Mammary epithelial cell (primary cell): ENCODE measurements at places on chromosomes 7 and 10. TPM values are rescaled to one million over a fixed set of nuclear protein-coding genes. Genes with fewer than 3 reads are reported as not detected.

The TRIM73 gene
- 2.9 and 3.9 TPM in 2 replicates for total RNA-seq

GRCh38 chr10:123848564-123849457, 42.8 kb downstream of the CPXM2 start:
- DNase-seq = peak; percentile 27

The CTNNA3 gene
- total RNA-seq = not detected in 2 replicates

DNA sequence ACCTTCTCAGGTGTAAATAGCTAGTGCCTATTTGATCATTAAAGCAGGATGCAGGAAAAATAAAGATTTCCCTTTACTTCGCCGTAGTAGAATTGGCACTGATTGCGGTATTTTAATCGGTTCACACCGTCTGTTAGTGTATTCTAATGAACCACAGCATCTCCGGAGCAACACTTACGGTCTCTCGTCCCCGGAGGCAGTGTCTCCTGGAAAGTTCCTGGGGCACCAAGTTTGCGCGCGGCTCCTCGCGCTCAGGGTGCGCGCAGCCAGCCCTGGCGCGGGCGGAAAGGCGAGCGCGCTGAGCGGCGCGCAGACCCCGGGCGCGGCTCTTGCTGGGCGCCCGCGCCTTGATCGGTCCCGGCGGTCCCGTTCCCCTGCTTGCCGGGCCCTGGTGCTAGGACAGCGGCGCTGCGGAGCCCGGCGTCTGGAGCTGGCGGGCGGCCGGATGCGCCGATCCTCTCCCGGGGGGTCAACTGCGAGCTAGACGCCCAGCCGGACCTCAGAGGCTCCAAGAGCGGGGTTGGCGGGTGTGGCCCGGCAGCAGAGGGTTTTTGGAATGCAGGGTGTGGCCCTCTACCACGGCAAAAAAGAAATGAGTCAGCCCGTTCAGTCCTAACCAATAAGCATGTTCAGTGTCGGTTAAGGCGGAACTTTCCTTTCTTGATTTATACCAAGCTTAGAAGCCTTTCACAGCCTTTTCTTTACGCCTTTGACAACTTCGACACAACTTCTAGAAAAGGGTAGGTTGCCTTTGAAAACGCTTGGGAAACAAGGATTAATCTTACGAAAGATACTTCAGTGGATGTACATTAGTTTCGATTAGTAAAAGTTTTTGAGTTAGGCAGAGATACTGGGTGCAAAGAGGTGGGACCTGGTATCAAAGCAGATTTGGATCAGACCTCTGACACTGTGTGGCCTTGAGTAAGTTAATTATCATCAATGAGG, 166.8 kb upstream of the ASAH2 start:
- DNase-seq = peak; percentile 91

DNA sequence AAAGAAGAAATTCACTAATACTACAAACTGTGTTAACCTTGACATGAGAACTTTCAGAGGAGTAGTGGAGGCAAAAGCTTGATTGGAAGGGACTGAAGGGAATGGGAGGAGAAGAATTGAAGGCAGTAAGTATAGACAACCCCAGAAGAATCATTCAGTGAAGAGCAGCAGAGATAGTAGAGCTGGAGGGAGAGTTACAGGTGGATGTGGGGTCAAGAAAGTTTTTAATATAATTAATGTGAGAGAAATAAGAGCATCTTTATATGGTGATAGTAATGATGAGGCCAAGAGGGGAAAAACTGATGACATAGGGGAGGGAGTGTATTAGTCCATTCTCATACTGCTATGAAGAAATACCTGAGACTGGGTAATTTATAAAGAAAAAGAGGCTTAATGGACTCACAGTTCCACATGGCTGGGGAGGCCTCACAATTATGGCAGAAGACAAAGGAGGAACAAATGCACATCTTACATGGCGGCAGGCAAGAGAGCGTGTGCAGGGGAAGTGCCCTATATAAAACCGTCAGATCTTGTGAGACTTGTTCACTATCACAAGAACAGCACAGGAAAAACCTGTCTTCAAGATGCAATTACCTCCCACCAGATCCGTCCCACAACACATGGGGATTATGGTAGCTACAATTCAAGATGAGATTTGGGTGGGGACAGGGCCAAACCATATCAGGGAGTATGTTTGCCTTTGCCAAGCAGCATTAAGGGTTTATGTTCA, 88.3 kb upstream of the PIK3CG start:
- no peak for DNase-seq

DNA sequence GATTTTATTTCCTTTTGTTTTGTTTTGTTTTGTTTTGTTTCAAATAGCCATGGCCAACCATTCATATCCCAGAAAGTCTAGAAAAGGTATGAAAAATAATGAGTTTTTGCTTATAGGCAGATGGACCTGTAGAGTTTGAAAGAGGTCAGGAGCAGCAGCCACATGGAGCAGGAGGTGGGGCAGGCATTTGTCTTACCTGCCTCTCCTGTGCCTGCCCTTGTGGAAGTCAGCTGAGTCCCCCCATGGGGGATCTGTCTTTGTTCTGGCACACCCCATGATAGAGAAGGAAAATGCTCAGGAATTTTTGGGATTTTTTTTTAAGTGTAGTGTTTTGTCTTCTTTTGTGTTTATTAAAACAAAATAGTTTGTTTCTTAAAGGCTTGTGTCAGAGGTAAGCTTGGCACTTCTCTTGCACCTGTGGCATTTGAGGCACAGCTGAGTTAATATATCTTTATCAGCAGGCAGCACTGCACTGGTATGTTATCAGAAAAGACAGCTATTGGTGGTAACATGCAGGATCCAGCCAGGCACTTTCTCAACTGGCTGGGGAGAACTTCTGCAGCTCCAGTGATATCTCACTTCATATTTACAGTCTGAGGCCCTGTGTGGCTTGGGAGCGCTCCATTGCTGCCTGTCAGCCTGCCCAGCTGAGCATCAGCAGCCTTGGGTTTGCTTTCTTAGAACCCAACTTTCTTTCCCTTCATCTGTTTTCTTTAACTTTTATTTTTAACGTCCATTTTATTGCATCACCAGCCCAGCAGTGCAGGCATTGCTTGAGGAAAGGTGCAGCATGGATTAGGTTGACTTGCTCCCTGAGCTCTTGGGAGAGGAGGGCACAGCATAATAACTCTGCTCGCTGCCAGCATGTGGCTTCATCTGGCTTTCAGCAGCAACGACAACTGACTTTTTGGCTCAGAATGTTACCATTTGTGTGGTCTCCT, 44.4 kb downstream of the LRRC4 start:
- no peak for DNase-seq

The OR6V1 gene
- not detected in 2 replicates for total RNA-seq

The SLC16A9 gene
- total RNA-seq = under 0.01 TPM

DNA sequence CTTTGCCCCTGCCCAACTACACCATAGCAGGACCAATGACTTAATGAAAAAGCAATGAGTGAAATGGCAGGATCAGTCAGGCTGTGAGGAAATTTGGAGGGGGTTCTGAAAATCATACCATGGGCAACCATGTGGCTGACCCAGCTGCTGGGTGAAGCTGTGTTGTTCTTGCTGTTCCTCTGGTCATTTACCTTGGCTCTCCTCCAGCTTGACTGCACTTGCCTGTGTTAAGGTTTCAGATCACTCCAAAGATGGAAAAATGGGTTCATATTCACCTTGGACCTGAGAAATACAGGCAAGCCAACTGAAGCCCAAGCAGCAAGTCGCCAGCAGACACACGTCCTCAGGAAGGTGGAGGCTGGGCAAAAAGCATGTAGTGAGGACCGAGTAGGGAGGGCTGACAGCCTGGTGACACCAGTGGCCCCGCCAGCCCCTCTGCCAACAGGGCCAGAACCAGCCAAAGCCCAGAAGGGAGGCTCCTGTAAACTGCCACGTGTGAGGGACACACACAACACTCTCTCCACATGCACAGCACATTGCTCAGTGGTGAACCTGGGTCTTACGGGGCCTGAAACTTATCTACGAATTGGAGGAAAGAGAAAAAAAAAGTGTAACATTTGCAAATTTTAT, 40.1 kb downstream of the PARP12 start:
- no peak for DNase-seq

- no peak for DNase-seq
Measured at GRCh38 chr10:86017841-86018734, 348.5 kb downstream of the GRID1 start.

DNA sequence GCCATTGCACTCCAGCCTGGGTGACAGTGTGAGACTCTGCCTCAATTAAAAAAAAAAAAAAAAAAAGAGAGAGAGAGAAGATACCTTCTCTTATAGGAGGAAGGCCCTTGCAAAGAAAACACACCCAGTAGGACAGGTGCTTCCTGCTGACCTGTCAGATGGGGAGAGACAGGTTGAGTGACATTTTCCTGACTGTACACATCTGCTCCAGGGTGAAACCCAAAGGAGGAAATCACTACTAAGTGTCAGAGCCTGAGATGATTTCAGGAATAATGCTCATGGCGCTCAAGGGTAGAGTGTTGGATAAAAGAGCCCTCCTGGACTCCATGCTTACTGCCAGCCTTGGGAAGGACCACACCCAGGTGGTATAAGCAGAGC, 1.7 kb upstream of the STN1 start:
- DNase-seq = no peak

- peak; percentile 55 for DNase-seq
Measured at GRCh38 chr7:103718482-103719061, 270.9 kb downstream of the RELN start.

The POM121 gene
- total RNA-seq = 39.1 and 49.6 TPM in 2 replicates

DNA sequence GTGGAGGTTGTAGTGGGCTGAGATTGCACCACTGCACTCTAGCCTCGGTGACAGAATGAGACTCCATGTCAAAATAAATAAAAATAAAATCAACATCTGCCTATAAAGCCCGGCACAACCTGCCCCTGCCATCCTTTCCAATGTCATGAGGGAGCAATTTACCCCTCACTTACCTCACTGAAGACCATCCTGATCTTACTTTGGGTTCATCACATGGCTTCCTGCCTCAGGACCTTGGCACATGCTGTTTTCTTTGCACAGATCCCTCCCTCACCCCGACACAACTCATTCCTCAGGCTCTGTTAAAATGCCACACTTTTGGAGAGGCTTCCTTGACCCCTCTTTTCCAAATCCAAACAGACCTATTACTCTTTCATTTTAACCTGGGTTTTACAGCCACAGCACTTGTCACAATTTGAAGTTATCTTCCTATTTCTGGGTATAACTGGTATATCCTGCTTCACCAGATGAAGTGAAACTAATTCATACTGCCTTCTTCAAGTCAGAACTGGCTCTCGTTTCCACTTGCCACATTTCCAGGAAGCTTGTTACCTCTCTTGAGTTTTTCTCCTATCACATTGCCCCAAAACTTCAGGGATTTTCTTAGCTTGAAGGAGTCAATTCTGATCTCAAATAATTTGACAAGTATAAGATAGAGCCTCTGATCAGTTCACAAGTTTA, 69.3 kb upstream of the PARD3 start:
- peak; percentile 25 for DNase-seq

GRCh38 chr10:89392974-89393373, 551 bp downstream of the IFIT1 start:
- DNase-seq = peak; percentile 9

DNA sequence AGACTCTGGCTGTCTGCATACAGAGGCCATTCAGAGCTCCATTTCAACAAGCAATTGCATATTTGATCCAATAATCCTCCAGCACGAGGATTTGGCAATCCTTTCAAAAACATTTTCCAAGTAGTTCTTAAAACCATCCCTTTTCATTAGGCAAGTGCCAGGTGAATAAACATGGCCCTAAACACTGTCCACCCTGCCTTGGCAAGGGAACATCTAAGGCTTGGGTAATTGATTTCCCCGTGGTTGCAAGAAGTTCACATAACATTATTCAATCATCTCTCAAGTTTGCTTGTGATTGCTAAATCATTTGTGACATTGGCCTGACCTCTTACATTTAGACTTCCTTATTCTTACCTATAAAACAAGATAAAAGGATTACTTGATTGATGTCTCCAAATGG, 175.2 kb downstream of the CTTNBP2 start:
- DNase-seq = no peak

GRCh38 chr10:79400146-79401004, 45.0 kb downstream of the ZCCHC24 start:
- DNase-seq = no peak

The PLOD3 gene
- total RNA-seq = 84.9 TPM

- no peak for DNase-seq
Measured at GRCh38 chr7:129257168-129257567, 32.3 kb downstream of the AHCYL2 start.

DNA sequence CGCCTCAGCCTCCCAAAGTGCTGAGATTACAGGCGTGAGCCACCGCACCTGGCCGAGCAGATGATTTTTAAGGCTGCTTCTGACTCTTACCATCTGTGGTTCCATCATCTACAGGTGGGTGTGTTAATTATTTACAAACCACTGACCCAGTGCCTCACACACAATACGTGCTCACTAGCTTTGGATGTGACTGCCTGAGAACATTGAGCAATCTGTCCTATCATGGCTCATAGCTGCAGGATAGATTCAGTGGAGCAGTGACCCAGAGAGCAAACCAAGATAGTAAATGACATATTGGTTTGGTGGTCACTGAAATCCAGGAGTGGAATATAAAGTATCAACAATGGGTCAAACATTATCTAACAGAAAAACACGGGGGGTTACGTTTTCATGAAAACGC, 24.1 kb downstream of the GPAM start:
- DNase-seq = no peak

- peak; percentile 58 for DNase-seq
Measured at GRCh38 chr10:96043893-96044715, 721 bp downstream of the CCNJ start.
